ENCODE measurements at places on chromosomes 11 and 22. TPM values are rescaled to one million over a fixed set of nuclear protein-coding genes. Genes with fewer than 3 reads are reported as not detected.

The IL17REL gene
- not detected for total RNA-seq

The INSC gene
- not detected for total RNA-seq

The MFNG gene
- total RNA-seq = 28.1 TPM

The C11orf21 gene
- not detected for total RNA-seq

The RTN4R gene
- 7.0 TPM for total RNA-seq

The APOL4 gene
- not detected for total RNA-seq

The SLC29A2 gene
- total RNA-seq = 28.9 TPM

The CEND1 gene
- not detected for total RNA-seq

The OR10A2 gene
- not detected for total RNA-seq

The TOP3B gene
- 23.9 TPM for total RNA-seq

The PVALB gene
- total RNA-seq = not detected

The BBOX1 gene
- not detected for total RNA-seq

The CHST1 gene
- total RNA-seq = not detected

The LRRC32 gene
- total RNA-seq = 0.53 TPM

The TMEM45B gene
- 13.3 TPM for total RNA-seq

The SMC1B gene
- 0.31 TPM for total RNA-seq

The GLYAT gene
- total RNA-seq = not detected

The P2RX6 gene
- total RNA-seq = 2.7 TPM

The SCUBE2 gene
- total RNA-seq = not detected

The CECR2 gene
- not detected for total RNA-seq

The NR1H3 gene
- total RNA-seq = 90.4 TPM

The OR9Q2 gene
- total RNA-seq = not detected

The CREBZF gene
- total RNA-seq = 66.1 TPM

The FZD4 gene
- 2.6 TPM for total RNA-seq

The CDC42EP2 gene
- total RNA-seq = 20.8 TPM

The LMNTD2 gene
- total RNA-seq = 12.8 TPM

Measured in PC-9 (cell line).